ENCODE measurements at places on chromosomes 1 and 21.
A peak's percentile ranks its signal among the peaks of the same experiment; 100 is the strongest.

DNA sequence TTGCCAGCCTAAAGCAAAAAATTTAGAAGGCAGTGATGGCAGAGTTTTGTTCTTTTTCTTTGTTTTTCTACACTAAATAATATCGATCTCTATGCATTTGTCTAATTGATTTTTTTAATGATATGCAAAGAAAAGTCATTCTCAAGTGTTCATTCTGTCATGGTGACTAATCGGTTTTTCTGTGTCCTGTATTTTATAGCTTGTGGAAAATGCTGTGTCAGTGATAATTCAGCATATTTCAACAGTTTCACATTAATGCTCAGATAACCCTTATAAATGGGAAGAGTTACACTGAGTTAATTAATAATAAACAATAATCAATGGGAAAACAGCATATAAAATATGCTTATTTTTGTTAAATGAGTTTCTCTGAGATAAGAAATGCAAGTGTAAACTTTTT, 824.9 kb downstream of the AMY1C start:
- no peak for DNase-seq

- no peak for DNase-seq
Measured at GRCh38 chr1:109136766-109137165, 22.9 kb downstream of the ELAPOR1 start.

GRCh38 chr1:228393268-228393701, 13.3 kb downstream of the TRIM11 start:
- DNase-seq, result no peak

DNA sequence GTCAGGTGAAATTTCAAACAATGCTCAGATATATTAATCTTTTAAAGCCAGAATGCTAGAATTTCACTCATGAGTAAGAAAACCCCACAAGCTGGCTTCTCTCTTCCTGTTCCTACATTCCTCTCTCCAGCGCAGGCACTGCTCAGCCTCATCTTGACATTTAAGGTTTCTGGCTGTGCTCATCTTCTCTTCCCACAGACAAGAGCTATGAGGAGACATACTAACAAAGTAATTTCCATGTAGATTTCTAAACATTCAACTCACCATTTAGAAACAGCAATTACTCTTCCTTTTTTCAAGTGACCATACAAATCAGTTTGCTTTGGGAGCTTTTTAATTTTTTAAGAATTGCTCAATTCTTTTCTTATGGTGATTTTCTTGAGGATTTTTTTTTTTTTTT, 7.8 kb upstream of the LRRC8D start:
- no peak for DNase-seq

- no peak for DNase-seq
Measured at GRCh38 chr1:99704356-99704816, 58.5 kb downstream of the PALMD start.

DNA sequence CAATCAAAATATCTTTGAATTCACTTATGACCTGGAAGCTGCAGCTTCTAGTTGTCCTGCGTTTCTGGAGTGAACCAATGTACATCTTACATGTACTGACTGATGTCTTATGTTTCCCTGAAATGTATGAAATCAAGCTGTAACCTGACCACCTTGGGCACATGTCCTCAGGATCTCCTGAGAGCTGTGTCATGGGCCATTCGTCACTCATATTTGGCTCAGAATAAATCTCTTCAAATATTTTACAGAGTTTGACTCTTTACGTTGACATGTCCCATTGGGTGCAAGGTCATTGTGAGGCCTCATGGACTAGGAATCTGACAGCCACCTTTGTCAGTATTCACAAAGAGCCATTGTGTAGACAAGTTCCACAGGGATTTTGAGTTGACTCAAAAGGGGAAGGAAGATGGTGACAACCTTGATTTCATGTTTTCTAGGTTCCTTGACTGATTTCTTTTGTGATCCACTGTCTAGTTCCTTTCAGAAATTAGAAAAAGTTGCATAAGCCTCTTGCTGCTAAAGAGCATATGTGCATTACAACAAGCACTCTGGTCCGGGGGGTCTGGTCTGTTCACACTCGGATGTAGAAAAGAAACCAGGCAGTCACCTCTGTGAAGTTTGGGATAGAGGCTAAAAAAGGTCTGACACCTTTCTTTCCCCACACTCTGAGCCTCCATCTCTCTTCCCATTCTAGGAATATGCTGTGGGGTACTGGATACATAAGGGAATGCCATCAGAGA, 10.7 kb downstream of the CHI3L2 start:
- DNase-seq, result no peak

- no peak for DNase-seq
Measured at GRCh38 chr21:41508415-41509144, 622 bp upstream of the TMPRSS2 start.

GRCh38 chr1:117473063-117473462, 105.8 kb downstream of the MAN1A2 start:
- no peak for DNase-seq

DNA sequence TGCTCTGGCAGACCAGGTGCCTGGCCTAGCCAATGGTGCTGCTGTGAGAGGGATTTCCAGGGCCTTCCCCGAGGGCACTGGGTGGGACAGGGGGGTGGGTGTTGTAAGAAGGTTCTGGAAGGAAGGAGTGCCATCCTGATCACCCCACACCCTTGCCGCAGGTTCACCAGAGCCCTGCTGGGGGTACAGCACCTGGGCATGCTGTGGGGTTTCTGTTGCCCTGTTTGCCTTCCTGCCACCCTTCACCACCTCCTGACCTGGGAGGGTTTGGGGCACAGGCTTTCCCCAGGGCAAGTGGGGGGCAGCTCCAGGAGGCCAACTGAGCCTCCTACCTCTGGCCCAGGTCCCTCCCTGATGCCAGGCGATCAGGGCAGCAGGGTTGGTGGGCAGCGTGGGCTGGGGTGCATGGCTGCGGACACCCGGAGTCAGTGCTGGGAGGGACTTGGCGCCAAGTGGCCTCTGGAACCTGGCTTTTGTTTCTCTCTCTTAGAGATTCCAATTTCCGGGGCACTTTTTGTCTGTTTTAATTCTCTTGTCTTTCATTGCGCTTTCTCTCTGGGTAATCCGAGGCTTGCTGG, 318.8 kb downstream of the PTPRU start:
- DNase-seq, result no peak

DNA sequence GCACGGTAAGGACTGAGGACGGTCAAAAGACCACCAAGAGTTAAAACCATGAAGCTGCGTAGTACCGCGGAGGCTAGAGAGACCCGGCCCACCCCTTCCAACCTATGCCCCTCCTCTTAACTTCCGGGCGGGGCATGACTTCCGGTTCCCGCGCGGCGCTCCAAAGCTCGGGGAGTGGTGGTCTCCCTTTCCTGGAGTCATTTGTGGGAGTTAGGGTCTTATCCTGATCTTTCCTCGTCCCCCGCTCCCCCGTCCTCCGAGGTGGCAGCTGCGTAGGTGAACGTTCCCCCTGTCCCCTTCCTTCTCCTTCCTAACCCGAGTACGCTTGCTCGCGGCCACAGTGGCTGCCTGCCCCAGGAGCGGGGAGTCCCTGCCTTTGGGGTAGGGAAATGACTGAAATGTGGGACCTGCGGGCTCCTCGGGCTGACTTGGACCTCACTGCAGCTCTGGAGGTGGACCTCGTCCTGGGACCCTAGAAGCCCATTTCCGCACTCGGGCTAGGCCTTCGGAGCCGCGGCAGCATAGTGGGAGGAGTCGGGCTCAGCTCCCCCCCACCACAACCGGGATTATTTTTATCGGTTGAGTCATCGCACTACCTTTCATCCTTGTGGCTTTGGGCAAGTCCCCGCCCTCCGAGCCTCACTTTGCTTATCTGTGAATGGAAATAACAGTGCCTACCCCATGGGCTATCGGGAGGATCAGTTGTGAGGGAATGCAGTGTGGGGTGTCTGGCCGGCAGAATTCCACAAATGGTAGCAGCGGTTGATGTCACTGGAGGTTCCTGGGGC, 24.1 kb downstream of the CELA3A start:
- DNase-seq, result peak; percentile 92

GRCh38 chr21:27047658-27048314, 80.9 kb upstream of the ADAMTS5 start:
- no peak for DNase-seq

GRCh38 chr1:206101351-206102045, 15.7 kb downstream of the AVPR1B start:
- no peak for DNase-seq
